Tibial nerve (tissue), 4 donors: ENCODE measurements at places on chromosomes 1 and 21.
A peak's percentile ranks its signal among the peaks of the same experiment; 100 is the strongest.

DNA sequence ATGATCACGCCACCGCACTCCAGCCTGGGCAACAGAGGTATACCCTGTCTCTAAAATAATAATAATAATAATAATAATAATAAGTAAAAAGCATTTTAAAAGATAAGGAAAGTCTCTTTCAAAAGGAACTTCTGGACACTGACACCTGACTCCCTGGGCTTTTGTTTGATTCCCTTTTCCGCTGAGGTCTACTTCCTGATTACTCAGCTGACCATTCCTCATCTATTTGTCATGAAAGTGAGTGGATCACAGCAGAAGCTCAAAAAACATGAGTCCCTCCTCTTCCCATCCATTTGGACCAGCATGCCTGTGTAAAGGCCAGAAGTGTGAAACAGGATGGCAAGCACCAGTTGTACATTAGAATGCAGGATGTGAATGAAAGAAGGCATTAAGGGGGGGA lies 61.1 kb upstream of the FBXO28 start:
- H3K27ac ChIP-seq, result no peak overlapping the region
- no peak overlapping the region for H3K4me3 ChIP-seq
- no peaks in the 10 kb centered on the region for H3K36me3 ChIP-seq
- H3K27me3 ChIP-seq, result no peaks in the 10 kb centered on the region
- peaks cover 4% of the 10 kb centered on the region for H3K4me1 ChIP-seq
- no peak for DNase-seq

DNA sequence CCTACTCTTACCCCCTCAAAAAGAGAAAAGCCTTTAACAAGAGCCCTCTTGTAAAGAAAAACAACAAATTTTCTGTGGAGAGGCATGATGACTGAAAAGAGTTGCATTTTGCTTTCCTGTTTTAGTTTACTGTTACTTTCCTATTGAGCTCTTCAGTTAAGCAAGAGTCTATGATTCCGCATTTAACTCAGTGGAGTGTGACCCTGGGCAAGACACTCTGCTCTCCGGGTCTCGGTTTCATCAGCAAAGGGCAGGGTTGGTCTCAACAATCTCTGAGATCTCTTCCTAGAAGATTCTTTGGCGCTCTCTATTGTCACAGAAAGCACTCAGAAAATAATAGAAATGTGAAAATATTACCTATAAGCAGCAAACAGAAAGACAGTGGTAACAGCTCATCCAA lies 175.7 kb downstream of the TGFBR3 start:
- H3K36me3 ChIP-seq, result peaks cover 70% of the 10 kb centered on the region
- H3K27me3 ChIP-seq, result no peaks in the 10 kb centered on the region
- no peaks in the 10 kb centered on the region for H3K4me1 ChIP-seq
- no peak for DNase-seq
- no peak overlapping the region for H3K4me3 ChIP-seq

DNA sequence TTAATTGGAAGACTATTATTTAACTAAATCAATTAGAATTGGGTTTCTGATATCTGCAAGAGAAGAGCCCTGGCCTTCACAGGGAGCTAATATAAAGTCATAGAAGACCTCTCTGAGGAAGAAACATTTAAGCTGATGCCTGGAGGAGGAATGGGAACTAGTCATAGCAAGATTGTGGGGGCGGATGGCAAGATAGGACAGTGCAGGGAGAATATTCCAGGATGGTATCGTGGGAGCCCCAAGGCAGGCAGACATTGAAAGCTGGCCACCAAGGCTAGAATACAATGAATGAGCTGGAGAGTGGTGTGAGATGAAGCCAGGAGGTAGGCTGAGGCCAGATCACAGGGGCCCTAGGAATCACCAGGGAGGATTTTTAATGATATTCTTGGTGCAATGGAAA lies 20.8 kb upstream of the MYSM1 start:
- H3K27ac ChIP-seq, result no peak overlapping the region
- no peak for DNase-seq
- no peaks in the 10 kb centered on the region for H3K36me3 ChIP-seq
- H3K4me3 ChIP-seq, result no peak overlapping the region

- H3K36me3 ChIP-seq, result no peaks in the 10 kb centered on the region
- H3K27ac ChIP-seq, result peak overlapping the region; percentile 75
- peaks cover 64% of the 10 kb centered on the region for H3K4me1 ChIP-seq
- no peaks in the 10 kb centered on the region for H3K27me3 ChIP-seq
These were observed 84.8 kb downstream of the CAMTA1 start for GRCh38 chr1:6870086-6870485.

- H3K27ac ChIP-seq, result no peak overlapping the region
- no peak overlapping the region for H3K4me3 ChIP-seq
These were observed 4.6 kb downstream of the KCNC4 start for GRCh38 chr1:110214454-110215404.

GRCh38 chr1:2210786-2211185 lies 16.2 kb upstream of the FAAP20 start:
- no peaks in the 10 kb centered on the region for H3K36me3 ChIP-seq
- H3K27ac ChIP-seq, result no peak overlapping the region
- peaks cover 59% of the 10 kb centered on the region for H3K4me1 ChIP-seq
- no peak overlapping the region for H3K4me3 ChIP-seq
- H3K27me3 ChIP-seq, result no peaks in the 10 kb centered on the region

GRCh38 chr1:161391611-161392010 lies 23.9 kb upstream of the CFAP126 start:
- H3K4me3 ChIP-seq, result no peak overlapping the region
- no peaks in the 10 kb centered on the region for H3K4me1 ChIP-seq
- no peaks in the 10 kb centered on the region for H3K27me3 ChIP-seq
- no peak overlapping the region for H3K27ac ChIP-seq
- no peak for DNase-seq

- H3K27me3 ChIP-seq, result no peaks in the 10 kb centered on the region
- H3K36me3 ChIP-seq, result peaks cover 5% of the 10 kb centered on the region
- no peak overlapping the region for H3K4me3 ChIP-seq
These were observed 40.3 kb downstream of the RGS5 start for GRCh38 chr1:163162381-163162914.

DNA sequence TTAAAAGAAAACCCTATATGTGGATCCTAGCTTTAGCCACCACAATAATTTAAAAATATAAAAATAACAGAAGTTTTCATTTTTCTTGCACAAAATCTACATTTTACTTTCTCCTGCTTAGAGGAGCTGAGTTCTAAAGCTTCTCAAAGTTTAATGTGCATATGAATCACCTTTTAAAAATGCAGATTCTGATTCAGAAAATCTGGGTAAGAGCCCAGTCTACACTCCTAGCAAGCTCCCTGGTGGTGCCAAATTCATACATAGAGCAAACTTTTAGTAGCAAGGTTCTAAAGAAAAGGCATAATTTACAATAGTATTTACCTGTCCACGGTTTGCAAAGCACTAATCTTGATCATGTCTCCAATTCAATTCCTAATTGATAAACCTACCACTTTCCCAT lies 19.3 kb downstream of the RSBN1 start:
- H3K4me3 ChIP-seq, result no peak overlapping the region
- H3K27ac ChIP-seq, result no peak overlapping the region
- H3K36me3 ChIP-seq, result peaks cover 41% of the 10 kb centered on the region
- no peaks in the 10 kb centered on the region for H3K27me3 ChIP-seq

- no peaks in the 10 kb centered on the region for H3K36me3 ChIP-seq
- H3K27me3 ChIP-seq, result no peaks in the 10 kb centered on the region
- H3K27ac ChIP-seq, result no peak overlapping the region
- no peak for DNase-seq
- no peak overlapping the region for H3K4me3 ChIP-seq
These were observed 112.0 kb upstream of the LRRC7 start for GRCh38 chr1:69455718-69456117.

DNA sequence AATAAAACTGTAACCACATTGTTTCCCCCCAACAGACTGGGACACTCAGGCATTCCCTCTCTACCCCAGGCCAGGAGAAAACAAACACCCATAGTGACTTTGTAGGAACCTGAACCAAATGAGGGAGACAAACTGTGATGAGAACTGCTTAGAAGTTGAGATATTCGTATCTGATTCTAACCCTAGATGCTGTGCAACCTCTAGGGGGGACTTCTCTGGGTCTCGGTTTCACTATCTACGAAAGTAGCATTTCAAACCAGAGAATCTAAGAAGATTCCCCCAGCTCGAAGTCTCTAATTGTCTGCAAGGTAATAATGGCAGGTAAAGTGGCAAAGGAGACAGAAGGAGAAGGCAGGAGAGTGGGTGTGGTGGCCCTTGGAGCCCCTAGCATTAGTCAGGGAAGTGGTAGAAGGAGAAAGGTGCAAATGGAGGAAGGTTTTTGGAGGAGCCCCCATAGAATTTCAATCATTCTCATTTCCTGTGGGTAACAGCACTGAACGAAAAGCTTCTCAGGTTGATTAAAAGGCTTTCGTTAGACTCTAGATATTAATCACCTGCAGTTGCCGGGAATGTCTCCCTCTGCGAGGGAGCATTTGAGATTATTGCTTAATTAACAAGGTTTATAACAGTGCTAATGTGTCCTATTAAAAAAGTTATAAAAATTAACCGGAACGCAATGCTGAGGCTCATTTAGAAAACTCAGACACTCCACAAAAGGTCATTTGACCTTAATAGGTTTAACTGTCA lies 46.4 kb downstream of the BEND5 start:
- DNase-seq, result no peak
- H3K4me1 ChIP-seq, result no peaks in the 10 kb centered on the region
- H3K36me3 ChIP-seq, result peaks cover 58% of the 10 kb centered on the region
- no peak overlapping the region for H3K4me3 ChIP-seq

GRCh38 chr1:113977906-113978305 lies 1.4 kb upstream of the OLFML3 start:
- no peak overlapping the region for H3K4me3 ChIP-seq
- H3K27ac ChIP-seq, result no peak overlapping the region
- H3K4me1 ChIP-seq, result no peaks in the 10 kb centered on the region

GRCh38 chr1:111906816-111907215 lies 82.7 kb downstream of the KCND3 start:
- no peaks in the 10 kb centered on the region for H3K27me3 ChIP-seq
- no peaks in the 10 kb centered on the region for H3K36me3 ChIP-seq
- no peak overlapping the region for H3K27ac ChIP-seq
- H3K4me1 ChIP-seq, result no peaks in the 10 kb centered on the region

GRCh38 chr1:44168520-44169098 lies 27.2 kb upstream of the KLF18 start:
- H3K27ac ChIP-seq, result no peak overlapping the region
- no peak for DNase-seq
- no peaks in the 10 kb centered on the region for H3K4me1 ChIP-seq
- no peaks in the 10 kb centered on the region for H3K36me3 ChIP-seq
- no peaks in the 10 kb centered on the region for H3K27me3 ChIP-seq

GRCh38 chr1:11026052-11026451 lies 13.6 kb downstream of the TARDBP start:
- no peak overlapping the region for H3K27ac ChIP-seq
- H3K27me3 ChIP-seq, result no peaks in the 10 kb centered on the region
- H3K4me3 ChIP-seq, result no peak overlapping the region
- H3K36me3 ChIP-seq, result peaks cover 91% of the 10 kb centered on the region

DNA sequence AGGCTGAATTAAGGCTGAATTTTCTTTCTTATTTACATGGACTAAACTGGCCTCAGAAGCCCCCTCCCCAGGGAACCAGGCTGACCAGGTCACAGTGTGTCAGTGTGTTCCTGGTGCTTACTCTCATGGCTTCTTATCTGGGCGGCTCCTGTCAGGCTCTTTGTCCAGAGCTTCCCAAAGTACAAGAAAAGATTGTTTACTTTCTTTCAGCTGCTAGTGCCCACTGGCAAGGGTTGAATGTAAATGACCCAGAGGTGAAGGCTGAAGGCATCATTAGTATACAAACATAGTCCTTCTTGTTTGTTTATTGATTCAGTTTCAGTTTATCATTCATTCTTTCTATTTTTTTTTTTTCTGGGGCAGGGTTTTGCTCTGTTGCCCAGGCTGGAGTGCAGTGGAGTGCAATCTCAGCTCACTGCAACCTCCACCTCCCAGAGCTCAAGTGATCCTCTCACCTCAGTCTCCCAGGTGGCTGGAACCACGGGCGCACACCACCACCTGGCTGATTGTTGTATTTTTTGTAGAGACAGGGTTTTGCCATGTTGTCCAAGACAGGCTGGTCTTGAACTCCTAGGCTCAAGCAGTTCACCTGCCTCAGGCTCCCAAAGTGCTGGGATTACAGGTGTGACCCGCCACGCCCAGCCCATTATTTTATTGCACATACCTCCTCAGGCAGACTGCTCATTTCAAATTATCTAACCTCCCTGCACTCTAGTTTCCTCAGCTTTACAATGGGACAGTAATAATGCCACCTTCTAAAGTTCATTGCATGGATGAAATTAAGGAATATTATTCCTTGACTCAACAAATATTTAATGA lies 9.8 kb upstream of the KDM4A start:
- no peaks in the 10 kb centered on the region for H3K36me3 ChIP-seq
- no peak for DNase-seq
- no peaks in the 10 kb centered on the region for H3K27me3 ChIP-seq
